ENCODE measurements at places on chromosomes 4 and X. TPM values are rescaled to one million over a fixed set of nuclear protein-coding genes. Genes with fewer than 3 reads are reported as not detected.
A peak's percentile ranks its signal among the peaks of the same experiment; 100 is the strongest.

SFRP2 gene
- 111 TPM for total RNA-seq

BMPR1B gene
- 42.5 TPM for total RNA-seq

- DNase-seq: no peak
Measured at GRCh38 chrX:122268353-122268752, 915.7 kb upstream of the GRIA3 start.

DNA sequence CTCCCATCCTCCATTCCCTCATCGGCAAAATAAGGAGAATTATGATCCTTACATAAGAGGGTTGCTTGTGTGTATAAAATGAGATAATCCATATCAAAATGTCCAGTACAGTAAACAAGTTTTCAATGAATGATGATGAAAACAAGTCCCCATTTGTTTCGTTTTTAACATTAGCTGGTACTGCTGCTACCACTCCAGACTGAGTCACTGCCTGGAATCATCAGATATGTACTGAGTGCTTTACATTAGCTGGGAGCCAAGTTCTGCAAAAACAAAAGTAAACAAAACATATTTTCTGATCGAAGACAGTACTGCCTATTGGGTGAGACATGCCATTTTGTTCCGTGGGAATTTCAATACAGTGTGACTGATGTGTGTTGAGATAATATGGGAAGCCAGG, 123.2 kb upstream of the IGFBP7 start:
- peak; percentile 14 for DNase-seq

- DNase-seq: no peak
Measured at GRCh38 chr4:168857009-168857408, 153.0 kb downstream of the CBR4 start.

GRCh38 chrX:40116925-40117324, 19.2 kb upstream of the BCOR start:
- DNase-seq: no peak

- DNase-seq: peak; percentile 73
Measured at GRCh38 chrX:19904778-19905367, 17.5 kb upstream of the SH3KBP1 start.

DRP2 gene
- total RNA-seq: 2.1 TPM

- no peak for DNase-seq
Measured at GRCh38 chr4:75051431-75051830, 118.5 kb downstream of the PARM1 start.

DNA sequence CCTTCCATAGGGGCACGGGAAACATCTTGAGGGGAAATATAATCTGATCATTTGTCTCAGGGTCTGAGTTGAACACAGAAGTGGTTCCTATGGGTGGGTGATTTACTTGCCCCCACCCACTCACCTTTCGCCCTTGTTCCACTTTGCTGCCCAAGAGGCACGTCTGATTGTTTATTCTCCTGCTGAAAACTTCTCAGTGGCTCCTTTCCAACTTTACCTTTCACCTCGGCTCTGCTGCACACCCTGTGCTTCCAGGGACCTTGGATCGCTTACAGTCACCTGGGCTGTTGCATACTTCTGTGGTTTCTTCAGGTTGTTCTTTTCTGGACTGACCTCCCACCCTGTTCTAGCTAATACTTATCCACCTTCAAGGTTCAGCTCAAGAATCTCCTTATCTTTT, 213.4 kb upstream of the JADE1 start:
- no peak for DNase-seq

DNA sequence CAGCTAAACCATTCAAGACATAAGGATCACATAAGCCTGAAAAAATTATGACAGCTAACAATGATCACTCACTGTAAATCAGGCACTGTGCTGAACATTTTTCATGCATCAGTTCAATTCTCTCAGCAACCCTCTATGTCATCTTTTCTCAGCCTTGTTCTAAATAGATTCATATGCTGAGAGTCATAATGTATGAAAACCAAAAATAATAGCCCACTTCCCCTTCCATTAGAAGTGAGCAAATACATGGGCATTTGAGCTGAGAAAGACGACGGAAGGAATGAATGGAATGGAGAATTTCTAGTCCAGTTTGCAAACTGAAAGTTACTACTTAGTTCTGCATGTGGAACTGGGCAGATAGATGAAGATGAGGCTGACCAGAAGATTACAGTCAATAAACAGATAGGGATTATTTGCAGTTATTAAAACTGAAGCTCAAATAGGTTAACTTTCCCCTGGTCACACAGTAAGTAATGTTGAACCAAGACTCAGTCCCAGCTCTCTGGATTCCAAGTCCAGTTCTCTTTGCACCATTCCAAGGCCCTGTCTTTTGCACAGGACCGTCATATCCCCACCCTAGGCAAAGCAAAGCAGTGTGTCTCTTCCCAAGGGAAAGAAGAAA, 1.6 kb upstream of the SH3RF1 start:
- DNase-seq: peak; percentile 30

- DNase-seq: no peak
Measured at GRCh38 chr4:98632258-98632657, 26.2 kb downstream of the TSPAN5 start.

CXCR3 gene
- 0.92 TPM for total RNA-seq

SLC25A43 gene
- total RNA-seq: 6.1 TPM

- peak; percentile 67 for DNase-seq
Measured at GRCh38 chr4:78776729-78777575, 802 bp downstream of the BMP2K start.

DNA sequence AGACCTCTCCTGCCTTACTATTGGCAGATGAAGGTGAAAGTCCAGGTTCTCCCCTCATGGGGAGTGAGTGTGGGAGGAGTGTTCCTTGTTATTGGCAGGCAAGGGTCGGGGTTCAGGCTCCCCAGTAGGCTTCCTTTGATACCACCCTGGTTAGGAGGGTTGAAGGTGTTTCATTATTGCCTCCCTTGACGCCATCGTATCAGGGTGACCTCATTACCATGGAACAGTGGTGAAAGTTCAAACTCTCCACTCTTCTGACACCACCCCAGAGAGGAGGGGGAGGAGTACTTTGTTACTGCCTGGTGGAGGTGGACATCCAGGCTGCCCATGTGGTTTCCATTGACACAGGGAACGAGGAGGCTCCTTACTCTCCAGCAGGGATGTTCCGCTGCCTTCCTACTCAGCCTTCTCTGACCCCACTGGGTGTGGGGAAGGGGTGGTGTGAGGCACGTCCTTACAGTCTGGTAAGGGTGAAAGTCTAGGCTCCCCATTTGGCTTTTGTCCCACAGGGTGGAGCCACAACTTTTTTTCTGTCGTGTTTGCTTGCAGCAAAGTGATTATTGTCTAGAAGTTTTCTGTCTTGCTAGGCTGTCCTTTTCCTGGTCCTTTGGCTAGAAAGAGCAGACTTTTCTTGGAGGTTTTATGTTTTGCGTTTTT, 37.2 kb upstream of the USP9X start:
- DNase-seq: no peak

ANOS1 gene
- 26.4 TPM for total RNA-seq

GRCh38 chr4:89099034-89099433, 12.3 kb upstream of the TIGD2 start:
- DNase-seq: no peak

TSPAN6 gene
- total RNA-seq: 28.4 TPM

GRCh38 chrX:111823128-111823527, 52.9 kb upstream of the TRPC5OS start:
- peak; percentile 37 for DNase-seq

DNA sequence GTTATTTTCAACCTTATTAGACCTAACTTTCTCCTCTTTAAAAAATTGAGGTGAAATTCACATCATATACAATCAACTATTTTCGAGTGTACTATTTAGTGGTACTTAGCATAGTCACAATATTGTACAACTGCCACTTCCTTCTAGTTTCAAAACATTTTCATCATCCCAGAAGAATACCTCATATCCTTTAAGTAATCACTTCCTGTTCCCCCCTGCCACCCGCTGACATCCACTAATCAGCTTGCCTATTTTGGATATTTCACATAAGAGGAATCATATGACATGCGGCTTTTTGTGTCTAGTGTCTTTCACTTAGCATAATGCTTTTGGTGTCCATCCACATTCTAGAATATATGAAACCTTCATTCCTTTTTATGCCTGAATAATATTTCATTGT, 10.0 kb upstream of the PPA2 start:
- DNase-seq: no peak

DNA sequence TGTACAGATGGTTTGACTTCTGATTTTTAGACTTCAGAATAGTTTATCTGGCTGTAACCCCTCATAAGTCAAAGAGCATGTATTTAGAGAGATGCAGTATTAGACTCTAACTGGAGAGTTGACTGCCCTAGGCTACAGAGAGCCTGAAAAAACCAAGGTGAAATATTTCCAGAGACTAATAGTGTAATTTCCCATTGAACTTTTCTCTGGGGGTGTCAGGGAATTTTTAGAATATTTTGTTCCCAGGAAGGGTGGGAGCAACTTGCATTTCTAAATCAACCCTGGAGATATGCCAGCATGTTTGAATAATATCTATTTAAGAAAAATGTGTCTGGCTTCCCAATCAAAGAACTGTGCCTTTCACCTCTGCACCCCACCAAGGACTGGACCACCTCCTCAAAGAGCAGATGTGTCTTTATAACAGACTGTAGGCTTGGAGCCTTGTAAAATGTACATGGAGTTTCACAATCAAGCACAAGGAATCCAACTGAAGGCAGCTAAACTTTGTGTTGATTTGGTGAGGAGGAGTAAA, 2.0 kb downstream of the ANXA3 start:
- DNase-seq: no peak

- no peak for DNase-seq
Measured at GRCh38 chrX:5756616-5757015, 472.1 kb downstream of the NLGN4X start.

NLGN3 gene
- 3.7 TPM for total RNA-seq

GPR143 gene
- not detected for total RNA-seq

DNA sequence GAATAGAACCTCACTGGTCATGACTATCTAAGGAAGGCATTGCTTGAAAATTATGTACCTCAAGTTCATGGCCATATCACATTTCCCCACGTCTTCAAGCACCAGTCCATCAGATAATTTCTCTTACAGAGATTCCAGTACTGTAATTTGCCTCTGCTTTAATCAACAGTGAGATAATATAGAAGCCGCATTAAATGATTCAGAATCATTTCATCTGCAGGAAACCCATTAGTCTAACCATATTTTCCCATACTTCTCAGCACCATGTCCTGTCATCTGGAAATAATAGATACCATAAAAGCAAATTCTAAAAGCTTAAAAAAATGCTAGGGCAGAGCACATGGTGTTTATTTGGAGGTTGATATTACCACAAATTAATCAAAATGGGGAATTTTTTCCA, 310.3 kb upstream of the SLIT2 start:
- no peak for DNase-seq

CCDC158 gene
- total RNA-seq: 0.51 TPM

GRCh38 chrX:50470103-50471031, at the start of gene DGKK:
Gene DGKK, minus strand, starts transcription at chrX:50470825. Its CDS starts 147 bp downstream, at chrX:50470678.
- DNase-seq: peak; percentile 56

DNA sequence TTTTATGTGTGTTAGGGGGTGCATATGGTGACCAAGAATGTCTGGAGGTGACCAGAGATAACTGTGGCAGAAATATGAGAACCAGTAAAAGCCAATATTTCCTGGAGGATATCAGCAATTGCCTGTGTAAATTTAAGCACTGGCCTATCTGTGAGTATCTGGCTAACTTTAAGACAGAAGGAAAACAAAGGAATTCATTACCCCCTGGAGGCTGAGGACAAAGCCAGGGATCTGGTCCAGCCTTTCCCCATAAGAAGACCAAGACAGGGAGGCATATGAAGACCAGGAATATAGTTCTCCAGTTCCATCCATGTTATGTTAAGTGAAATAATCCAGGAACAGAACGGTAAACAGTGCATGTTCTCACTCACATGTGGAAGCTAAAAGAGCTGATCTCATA, 49.2 kb downstream of the MFAP3L start:
- no peak for DNase-seq

PABPC1L2A gene
- total RNA-seq: not detected

VCX gene
- not detected for total RNA-seq

DNA sequence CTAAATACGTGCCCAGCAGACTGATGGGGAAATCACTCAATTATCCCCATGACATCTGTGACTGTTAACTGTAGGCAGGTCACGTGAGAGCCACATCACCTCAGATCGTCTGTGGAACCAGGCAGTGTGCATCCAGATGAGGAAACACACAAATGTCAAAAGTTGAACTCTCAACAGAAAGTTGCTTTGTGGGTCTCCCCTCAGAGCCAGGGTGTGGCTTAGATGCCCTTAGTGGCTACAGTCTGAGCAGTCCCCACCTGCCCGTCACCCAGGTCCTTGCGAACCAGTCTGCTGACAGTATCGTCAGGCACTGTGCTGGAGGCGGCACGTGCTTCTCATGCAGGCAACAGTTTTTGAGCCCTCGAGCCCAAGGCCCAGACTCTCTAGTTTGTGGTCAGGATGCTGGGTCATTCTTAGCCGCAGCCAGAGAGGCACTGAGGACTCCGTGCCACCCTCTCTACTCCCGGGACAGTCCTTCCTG, 10.8 kb downstream of the TMEM187 start:
- no peak for DNase-seq

DNA sequence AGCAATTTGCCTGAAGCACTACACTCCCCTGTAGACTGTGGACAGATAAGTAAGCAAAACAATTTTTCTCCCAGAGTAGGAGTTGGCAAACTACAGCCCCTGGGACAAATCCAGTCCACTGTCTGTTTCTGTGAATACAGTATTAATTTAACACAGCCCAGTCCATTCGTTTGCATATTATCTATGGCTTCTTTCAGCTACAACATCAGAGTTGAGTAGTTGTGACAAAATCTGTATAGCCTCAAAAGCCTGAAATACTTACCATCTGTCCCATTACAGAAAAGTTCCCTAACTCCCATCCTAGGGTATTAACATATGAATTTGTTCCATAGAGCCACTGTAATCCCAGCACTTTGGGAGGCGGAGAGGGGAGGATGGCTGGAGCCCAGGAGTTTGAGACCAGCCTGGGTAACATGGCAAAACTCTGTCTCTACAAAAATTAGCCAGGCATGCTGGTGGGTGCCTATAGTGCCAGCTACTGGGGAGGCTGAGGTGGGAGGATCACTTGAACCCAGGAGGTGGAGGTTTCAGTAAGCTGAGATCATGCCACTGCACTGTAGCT, 53.0 kb downstream of the AMELX start:
- DNase-seq: no peak

GRCh38 chr4:48225368-48226141, 44.1 kb downstream of the TEC start:
- no peak for DNase-seq

GRCh38 chr4:123401271-123402120, 4.9 kb downstream of the SPRY1 start:
- DNase-seq: peak; percentile 80

DNA sequence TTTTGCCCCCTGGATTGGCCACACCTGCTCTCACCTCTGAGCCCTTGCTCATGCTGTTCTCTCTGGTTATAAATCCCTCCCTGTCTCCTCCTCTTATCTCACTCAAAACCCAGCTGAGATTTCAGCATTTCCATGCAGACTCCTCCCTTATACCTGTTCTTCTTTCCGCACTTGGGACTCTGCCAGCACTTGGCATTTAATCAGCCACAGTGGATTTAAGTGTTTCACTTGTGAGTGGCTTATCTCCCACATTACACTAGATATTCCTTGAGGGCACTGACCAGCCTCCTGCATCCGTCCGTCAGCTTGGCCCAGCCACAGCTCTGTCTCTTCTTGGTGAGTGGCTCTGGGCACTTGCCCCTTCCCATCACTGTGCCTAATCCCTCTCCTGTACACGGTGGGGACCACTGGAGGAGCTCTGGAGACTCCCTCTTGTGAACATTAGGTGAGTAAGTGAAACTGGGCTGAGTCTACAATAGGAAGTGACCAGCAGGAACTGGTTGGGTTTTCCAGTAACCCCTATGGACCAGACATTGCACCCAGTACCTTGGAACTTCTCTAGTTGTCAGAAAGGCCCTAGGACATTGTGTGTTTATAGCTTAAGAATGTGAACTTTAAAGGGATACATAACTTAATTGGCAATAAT, 19.9 kb downstream of the FGFBP1 start:
- no peak for DNase-seq
